Left ventricle myocardium inferior (tissue), 1 donor: ENCODE measurements at places on chromosomes 13 and 19. TPM values are rescaled to one million over a fixed set of nuclear protein-coding genes. Genes with fewer than 3 reads are reported as not detected.
A peak's percentile ranks its signal among the peaks of the same experiment; 100 is the strongest.

DNA sequence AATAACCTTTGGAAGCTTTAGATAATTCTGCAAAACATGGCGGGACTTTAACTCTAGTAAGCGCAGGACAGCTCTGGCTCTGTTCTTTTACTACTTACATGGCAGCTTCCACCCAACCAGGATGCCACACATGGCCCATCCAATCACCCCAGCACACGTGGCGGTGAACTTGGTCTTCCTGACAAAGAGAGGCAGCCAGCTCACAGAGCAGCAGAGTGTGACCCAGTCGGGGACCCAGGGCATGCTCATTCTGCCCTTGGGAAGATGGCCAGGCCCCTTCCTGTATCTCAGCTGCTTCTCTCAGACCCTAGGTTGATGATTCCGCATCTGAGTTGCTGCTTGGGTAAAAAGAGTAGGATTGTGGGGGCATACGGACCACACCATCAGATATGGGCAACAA lies 172.1 kb downstream of the USP12 start:
- no peak for DNase-seq

ZNF91 gene
- 101 TPM for total RNA-seq

DNA sequence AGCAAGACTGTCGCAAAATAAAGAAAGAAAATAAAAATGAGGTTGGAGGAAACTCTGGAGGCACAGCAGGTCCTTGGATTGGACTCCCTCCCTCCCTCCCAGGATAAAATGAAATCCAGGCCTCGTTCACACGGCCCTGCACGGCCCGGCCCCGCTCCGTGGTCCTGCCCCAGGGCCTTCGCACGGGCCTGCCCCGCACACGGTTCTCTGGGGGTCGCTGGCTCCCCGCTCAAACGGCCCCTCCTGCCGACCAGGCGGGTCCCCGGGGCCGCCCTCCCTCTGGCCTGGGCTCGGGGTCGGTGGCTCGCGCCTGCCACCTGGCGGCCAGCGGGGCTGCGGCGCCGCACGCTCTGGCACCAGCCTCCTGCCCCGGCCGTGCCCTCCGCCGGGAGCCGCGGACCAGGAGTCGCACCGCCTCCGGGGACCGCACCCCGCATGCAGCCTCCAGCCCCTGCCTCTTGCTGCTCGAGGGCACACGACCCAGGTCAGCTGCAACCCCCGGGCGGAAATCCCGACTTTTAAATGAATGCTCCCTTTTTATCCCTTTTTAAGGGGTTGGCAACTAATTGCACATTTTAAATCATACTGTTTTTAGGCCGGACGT lies 1.5 kb upstream of the WDR18 start:
- peak; percentile 74 for DNase-seq

SIGLECL1 gene
- not detected for total RNA-seq

DNA sequence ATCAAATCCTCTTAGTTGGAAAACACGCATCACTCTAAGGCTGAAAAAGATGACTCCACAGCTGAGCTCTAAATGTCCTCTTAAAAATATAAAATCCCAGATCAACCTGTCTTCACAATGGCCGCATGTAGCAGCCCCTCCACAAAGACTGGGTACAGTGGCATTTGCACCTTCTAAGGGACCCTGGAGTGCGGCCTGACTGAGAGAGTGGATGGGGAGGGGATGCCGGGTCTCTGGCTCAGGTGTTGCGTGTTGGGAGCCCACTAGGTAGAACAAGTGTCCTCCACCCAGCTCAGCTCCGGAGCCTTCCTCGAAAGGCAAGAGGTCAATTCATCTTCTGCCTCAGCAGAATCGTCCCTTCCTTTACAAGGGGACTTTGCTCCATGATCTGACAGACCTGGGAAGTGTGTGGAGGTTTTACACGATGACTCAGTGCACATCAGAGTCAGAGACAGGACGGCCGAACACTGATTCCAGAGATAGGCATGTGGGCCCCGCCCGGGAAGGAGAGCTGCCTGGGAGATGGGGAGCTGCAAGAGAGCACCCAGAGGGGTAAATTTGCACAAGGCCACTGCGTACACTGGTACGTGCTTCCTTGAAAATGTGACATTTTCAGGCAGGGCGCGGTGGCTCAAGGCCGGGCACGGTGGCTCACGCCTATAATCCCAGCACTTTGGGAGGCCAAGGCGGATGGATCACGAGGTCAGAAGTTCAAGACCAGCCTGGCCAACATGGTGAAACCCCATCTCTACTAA lies 23.5 kb upstream of the SLC15A1 start:
- DNase-seq: no peak

ANKRD24 gene
- 0.22 TPM for total RNA-seq

DNA sequence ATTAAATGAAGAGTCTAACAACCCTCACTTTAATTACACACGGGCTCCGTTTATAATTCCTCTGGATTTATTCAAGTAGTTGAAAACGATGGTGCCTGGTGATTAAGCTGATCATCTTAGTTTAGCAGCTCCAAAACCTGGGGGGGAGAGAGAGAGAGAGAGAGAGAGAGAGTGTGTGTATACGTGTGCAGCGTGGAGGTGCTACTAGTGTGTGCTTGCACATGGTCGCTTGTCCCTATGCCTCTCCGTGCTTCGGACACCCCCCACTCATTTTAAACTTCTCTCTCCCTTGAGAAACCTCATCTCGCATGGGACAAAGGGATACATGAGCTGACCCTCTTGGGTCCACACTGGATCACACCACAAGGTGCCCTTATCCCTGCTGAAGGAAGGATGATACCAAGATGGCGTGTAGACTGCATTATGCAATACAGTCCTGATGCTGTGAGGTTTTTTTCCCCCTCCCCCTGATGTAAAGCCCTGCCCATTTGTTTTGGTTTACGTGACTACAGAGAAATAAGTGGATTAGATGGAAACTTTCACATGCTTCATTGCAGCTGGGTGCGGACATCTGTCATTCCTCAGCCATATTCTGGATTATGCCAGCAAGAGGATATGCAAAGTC lies 320.8 kb downstream of the ZNF536 start:
- no peak for DNase-seq

- no peak for DNase-seq
Observed at GRCh38 chr13:104632736-104633135, 1566.5 kb upstream of the SLC10A2 start.

- DNase-seq: peak; percentile 77
Observed at GRCh38 chr19:2627319-2627829, 75.1 kb downstream of the GNG7 start.

- DNase-seq: peak; percentile 47
Observed at GRCh38 chr19:51123381-51123800, 1.3 kb upstream of the SIGLEC9 start.

CYP4F12 gene
- total RNA-seq: 3.3 TPM

GRCh38 chr13:35629026-35629425 lies 152.5 kb upstream of the MAB21L1 start:
- no peak for DNase-seq

DNA sequence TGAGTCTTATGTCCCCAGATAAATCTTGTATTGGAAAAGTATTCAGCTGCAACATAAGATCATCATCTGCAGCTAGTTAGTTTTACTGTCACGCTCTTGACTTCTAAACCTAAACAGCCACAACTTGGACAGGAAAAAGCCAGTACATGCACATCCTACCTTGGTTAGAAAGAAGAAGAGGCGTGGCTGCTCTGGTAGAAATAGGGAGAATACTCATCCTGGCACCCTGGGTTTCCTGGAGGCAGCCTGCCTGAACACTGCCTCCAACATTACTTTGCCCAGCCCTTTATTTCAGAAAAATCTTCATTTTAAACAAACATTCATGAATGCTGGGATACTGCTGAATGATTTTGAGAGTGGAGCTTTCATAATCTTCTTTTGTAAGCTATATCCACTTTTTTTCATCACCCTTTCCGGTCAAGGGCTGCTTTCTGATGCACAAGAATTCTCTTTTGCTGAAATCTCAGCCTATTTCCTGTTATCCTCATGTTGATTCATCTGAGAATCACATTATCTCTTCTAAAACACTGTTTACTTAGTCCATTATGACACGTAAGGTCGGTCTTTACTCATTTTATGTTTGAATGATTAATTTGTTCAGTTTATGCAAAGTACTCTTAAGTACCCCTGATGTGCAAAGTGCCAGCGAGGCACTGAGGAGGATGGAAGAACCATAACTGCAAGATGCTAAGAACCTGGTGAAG lies 55.2 kb downstream of the STARD13 start:
- DNase-seq: no peak

ZNF431 gene
- total RNA-seq: 12.4 TPM

KCNN4 gene
- total RNA-seq: 0.38 TPM

GRCh38 chr13:98188544-98189166 lies 11.6 kb upstream of the RNF113B start:
- DNase-seq: no peak

PABPC3 gene
- total RNA-seq: 0.05 TPM

DNA sequence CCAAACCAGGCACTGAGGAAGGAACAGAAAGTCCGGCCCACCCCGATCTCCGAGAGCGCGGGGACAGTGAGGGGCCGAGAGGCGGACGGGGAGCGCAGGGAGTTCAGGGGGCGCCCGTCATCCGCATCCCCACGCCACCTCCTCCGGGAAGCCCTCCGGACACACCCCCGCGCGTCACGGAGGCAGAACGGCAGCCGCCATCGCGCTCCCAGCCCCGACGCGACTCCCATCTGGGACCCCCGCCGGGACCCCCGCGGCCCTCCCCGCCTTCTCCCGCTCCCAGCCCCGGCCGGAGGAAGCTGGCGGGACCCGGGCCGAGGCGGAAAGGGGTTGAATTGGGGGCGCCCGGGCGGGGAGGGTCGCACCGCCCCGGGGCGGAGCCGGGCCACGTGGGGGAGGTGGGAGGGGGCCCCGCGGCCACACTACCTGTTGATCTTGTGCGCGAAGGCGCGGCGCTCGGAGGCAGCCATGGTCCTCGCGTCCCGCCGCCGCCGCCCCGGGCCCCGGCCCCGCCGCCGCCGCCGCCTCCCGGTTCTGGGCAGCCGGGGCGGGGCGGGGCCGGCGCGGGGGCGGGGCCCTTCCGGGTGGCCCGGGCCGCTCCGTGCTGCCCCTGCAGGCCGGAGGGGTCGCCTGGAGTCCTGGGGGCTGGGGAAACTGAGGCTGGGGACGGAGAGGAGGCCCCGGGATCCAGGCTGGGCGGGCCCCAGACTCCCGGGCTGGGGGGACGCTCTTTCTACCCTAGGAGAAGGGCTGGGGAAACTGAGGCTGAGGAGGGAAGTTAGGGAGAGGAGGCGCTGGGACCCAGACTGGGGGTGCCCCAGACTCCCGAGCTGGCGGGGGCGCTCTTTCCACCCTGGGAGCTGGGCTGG lies at the start of gene DOCK6:
Gene DOCK6 (minus strand): TSS at position 554 of the 869 bp plus-strand sequence. CDS start 84 bp downstream, at position 470.
- peak; percentile 49 for DNase-seq

GRCh38 chr13:64274481-64275217 lies 2859.0 kb upstream of the PCDH20 start:
- DNase-seq: no peak

SLITRK6 gene
- 0.93 TPM for total RNA-seq

KASH5 gene
- total RNA-seq: not detected

DNA sequence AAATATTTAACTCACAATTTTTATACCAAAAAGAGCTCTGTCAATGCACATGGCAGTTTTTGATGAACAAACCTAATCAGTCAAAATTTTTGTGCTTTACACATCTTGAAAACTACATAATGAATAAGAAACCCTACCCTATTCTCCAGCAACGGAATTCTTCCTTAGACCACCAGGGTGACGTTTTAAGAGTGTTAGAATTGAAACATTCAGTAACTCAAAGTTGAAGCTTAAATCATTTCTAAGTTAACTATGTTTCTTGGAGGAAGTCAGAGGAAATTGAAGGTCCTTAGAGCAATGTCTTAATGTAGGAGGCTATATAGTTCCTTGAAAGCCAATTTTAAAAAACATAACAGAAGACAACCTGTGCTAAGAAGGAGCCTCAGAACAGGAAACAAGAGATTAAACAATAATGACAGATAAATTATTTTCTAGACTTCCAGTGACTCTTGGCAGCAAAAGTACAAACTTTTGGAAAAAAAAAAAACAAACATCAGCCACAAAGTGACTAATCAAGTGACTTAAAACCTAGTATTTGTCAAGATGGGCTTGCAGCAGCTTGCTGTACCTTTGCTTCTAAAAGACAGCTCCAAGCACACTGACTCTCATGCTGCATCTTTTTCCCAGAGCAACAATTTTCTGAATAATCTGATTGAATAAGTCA lies 6.2 kb downstream of the SPRY2 start:
- no peak for DNase-seq

ERICH6B gene
- not detected for total RNA-seq

GRCh38 chr19:15331419-15332310 lies 674 bp downstream of the BRD4 start:
- peak; percentile 60 for DNase-seq

DNA sequence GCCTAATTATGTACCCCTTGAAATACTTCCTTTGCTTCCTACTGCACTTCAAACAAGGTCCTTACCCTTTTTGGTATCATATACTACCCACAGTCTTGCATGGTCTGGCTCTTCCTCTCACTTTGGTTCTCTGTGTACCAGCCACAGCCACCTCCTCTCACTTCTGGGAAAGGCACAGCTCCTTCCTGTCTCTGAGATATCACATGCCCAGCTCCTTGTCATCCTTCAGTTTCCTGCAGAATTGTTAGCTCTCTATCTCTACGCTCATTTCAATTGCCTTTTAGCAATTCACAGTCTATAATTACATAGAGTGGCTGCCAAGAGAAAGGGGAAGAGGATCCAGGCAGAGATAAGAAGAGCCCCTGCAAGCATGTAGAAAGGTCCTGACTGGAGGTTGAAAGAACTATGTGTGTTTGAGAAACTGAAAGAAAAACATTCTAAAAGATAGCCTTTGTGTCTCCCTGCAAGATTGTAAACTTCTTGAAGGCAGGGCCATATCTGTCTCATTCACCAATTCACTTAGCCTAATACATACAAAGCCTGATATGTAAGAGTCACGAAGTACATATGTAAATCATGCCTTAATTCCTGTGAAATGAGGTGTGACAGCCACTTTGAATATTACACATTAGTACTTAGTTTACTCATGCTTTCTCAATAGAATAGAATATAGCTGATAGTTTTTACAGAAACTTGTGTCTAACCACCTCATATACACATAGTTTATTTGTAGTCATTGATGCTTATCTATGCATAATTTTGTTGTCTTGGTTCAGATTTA lies 933.1 kb downstream of the DIAPH3 start:
- DNase-seq: no peak

KCNJ14 gene
- total RNA-seq: 0.27 TPM

- no peak for DNase-seq
Observed at GRCh38 chr19:16073481-16073880, 2.8 kb upstream of the TPM4 start.

DNA sequence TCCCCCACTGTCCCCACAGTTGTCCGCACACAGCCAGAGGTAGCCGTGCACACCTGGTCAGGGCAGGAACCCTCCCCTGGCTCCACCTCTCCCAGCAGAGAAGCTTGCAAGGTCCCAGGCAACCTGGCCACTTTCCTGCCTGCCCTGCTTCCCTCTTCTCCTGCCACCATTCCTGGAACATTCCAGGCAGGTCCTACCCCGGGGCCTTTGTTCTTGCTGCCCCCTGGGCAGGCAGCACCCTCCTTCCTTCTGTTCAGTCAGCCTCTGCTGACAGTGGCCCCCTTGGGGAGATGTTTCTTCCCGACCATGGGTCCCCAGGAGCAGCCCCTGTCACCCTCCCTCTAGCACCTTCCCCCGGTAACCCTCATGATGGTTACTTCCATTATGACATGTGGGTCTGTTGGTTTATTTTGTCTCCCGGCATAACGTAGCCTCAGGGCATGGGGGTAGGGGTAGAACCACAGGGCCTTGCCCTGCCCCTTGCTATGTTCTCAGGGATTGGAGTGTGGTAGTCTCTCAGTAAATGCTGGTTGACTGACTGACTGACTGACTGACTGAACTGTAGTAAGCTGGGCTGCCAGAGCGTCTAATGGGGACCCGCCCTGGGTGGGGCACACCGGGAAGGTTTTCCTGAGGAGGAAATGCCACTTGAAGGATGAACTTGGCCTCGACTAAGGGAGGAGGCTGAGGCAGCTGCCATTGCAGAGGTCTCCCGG lies 10.8 kb downstream of the PAK4 start:
- DNase-seq: no peak

- DNase-seq: peak; percentile 34
Observed at GRCh38 chr19:32336259-32337083, 8.9 kb upstream of the ZNF507 start.
